ENCODE measurements at places on chromosomes 11 and 22.

- no peak for DNase-seq
Observed at GRCh38 chr11:3835751-3836150, 5.0 kb downstream of the RHOG start.

DNA sequence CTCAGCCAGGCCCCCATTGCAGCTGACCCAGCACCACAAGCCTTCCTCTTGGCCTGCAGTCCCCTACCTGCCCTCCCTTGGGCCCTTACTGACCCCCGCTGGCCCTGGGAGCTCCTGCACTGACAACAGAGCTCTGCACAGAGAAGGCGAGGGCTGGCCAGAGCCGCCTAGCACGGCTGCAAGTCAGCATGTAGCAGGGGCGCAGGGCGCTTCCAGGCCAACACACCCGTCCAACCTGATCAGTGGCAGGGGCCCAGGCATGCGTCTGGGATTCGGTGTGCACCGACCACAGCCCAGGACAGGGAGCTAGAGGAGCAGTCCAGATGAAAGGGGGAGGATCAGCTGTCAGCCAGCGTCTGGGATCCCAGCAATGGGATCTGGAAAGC is 7.6 kb downstream of the WNT7B start:
- no peak for DNase-seq

GRCh38 chr22:47337161-47337621 is 574.7 kb downstream of the TBC1D22A start:
- DNase-seq = no peak

GRCh38 chr11:83034673-83035014 is 37.1 kb downstream of the RAB30 start:
- peak; percentile 50 for DNase-seq
